ENCODE measurements at places on chromosomes 11 and 22. TPM values are rescaled to one million over a fixed set of nuclear protein-coding genes. Genes with fewer than 3 reads are reported as not detected.
A peak's percentile ranks its signal among the peaks of the same experiment; 100 is the strongest.

GRCh38 chr11:104003491-104003890 lies 32.9 kb upstream of the DDI1 start:
- no peak for DNase-seq

- no peak for DNase-seq
Observed at GRCh38 chr11:102829316-102830000, 14.0 kb downstream of the MMP3 start.

- no peak for DNase-seq
Observed at GRCh38 chr22:45564349-45565030, 61.8 kb downstream of the FBLN1 start.

DNA sequence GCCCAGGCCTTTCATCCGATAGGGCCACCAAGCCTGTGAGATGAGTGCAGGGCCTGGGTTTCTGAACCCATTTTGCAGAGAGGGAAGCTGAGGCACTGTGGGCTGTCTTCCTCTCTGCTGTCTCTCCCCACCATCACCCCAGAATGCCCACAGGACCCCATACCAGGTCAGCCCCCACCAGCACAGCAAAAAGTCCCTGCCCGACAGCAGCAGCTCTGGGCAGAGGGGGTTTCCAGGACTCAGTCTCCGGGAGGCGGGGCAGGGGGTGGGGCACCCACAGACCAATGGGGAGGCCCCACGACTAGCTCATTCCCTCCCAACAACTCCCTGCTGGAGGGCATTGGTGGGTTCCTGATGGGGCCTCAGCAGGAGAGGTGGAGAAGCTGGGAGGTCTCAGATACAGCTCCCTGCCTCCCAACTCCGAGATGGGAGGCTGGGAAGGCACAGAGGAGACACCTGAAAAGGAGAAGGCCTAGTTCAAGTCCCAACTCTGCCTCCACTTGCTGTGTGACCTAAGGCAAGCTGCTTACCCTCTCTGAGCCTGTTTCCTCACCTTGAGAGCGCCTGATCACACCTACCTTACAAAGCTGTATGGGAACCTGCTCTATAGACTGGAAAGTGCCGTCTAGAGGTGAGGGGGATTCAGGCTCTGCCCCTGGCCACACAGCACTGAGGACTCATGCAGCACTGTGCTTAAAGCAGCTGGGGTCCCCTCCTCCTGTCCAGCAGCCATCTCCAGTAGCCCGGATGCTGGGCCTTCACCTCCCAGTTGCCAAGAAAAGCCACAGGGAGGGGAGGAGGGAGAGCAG lies 3.5 kb downstream of the CBX7 start:
- peak; percentile 83 for DNase-seq

DNA sequence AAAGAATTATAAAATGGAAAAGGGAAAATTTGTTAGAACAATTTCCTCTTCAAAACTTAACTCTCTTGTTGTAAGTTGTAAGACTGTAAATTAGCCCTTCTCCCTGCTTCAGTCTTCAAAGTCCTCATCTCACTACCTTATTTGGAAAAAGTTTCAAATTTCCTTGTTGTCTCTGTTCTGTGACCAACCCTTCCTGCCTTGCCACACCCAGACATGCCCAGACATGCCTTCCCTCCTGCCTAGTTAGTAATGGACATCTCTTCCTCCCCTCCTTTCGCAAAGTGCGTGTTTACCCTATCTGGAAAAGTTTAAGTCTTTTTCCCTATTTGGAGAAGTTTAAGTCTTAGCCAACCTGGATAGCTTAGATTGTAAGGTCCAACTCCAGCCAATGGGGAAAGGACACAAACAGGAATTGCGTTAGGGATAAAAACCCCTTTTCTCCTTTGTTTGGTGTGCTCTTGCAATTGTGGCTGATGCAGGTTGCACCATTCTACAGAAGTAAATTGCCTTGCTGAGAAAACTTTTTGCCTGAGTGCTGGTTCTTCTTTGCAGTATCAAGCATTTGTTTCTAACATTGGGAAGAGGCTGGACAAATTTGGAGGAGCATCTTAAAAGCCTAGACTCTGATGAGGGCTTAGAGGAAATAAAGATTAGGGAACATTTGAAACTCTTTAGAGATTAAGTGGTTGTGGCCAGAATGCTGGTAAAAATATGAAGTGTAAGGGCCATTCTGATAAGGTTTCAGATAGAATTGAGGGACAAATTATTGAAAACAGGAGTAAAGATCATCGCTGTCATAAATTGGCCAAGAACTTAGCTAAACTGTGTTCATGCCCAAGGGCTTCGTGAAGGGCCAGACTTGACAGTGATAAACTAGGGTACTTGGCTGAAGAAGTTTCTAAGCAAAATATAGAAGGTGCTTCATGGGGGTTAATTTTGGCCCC lies 15.4 kb downstream of the OR52K2 start:
- DNase-seq, result no peak

- DNase-seq, result no peak
Observed at GRCh38 chr11:44029977-44030911, 17.5 kb upstream of the ACCSL start.

DNA sequence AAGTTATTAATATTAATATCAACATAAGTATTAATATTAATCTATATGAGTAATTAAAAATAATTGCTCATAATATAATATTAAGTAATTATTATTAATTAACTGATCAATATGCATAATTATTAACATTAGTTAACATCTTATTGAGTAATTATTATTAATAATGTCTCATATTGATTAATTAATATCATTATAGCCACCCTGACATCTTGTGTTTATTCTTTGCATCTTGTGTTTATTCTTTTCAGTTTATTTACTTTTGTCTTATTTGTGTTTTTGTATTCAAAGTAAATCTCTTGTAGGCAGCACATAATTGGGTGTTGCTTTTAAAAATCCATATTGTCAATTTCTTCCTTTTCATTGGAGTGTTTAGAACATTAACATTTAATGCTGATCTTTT lies 56.6 kb downstream of the MYEOV start:
- no peak for DNase-seq

- DNase-seq, result no peak
Observed at GRCh38 chr22:49575703-49576081, 252.0 kb downstream of the BRD1 start.

- DNase-seq, result no peak
Observed at GRCh38 chr11:61042537-61042936, 59.8 kb upstream of the CD5 start.

- DNase-seq, result peak; percentile 89
Observed at GRCh38 chr11:57349491-57350274, 11.5 kb downstream of the P2RX3 start.

GRCh38 chr11:65290448-65291165 lies 24.1 kb upstream of the CDC42EP2 start:
- no peak for DNase-seq

DNA sequence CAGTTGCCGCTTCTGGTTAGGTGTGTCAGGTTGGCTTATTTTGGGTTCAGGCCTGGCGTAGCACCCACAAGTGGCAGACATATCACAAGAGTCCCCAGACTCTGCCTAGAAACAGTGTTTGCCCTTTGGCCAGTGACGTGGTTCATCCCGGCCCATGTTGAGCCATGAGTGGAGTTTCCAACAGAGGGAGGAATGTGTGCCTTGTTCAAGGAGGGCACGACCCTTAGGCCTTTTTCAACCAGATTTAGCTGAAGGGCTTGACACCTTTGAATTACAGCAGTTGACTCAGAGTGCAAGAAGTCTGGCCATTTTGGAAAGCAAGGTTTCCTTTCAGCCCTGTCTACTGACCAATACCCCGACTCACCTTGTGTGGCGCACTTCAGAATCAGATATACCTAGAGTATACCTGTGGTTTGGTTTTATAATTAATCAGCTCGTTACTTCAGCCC lies 15.1 kb upstream of the AIFM3 start:
- no peak for DNase-seq

- no peak for DNase-seq
Observed at GRCh38 chr22:48842976-48843375, 984.7 kb downstream of the BRD1 start.

DNA sequence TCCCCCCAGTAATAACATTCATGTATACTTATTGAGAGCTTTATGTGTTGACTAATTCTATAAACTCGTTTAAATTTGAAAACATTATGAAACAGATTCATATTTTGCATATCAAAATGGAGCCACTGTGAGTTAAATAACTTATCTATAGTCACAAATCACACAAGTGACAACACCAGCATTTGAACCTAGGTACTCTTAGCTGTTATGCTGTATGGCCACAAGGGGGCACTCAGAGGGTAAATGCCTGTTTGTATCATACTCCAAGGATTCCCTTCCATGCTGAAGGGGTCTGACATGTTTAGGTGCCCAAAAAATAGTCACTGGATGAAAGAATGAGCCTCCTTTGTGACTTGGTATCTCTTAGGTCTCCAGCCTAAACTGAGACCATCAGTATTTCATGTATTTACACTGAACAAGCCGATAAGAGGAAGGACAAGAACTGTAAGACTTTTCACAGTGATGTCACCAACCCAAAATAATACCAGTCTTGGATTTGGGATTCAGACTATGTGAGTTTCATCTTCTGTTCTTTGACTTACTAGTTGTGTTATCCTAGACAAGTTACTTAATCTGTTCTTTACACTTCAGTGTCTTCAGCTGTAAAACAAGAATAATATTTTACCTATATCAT lies 12.2 kb upstream of the OR52D1 start:
- DNase-seq, result peak; percentile 79

DNA sequence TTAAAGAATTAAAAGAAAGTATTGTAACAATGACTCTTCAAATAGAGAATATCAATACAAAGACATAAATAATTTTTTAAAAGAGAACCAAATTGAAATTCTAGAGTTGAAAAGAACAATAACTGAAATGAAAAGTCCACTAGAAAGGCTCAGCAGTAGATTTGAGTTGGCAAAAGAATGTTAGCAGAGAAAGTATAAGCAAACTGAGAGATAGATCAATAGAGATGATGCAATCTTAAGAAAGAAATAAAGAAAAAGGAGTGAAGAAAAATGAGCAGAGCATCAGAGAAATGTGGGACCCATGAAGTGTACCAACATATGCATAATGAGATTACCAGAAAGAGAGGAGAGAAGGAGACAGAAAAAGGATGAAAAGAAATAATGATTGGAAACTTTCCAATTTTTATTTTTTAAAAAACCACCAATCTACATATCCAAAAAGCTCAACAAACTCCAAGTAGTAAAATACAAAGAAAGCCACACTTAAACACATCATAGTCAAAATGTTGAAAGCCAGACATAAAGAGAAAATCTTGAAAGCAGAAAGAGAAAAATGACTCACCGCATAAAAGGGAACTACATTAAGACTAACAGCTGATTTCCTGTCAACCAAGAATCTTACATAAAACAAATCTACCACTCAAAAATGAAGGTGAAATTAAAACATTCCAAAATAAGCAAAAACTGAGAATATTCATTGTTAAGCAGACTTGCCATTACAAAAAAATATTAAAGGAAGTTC lies 20.9 kb downstream of the NCF4 start:
- DNase-seq, result no peak

DNA sequence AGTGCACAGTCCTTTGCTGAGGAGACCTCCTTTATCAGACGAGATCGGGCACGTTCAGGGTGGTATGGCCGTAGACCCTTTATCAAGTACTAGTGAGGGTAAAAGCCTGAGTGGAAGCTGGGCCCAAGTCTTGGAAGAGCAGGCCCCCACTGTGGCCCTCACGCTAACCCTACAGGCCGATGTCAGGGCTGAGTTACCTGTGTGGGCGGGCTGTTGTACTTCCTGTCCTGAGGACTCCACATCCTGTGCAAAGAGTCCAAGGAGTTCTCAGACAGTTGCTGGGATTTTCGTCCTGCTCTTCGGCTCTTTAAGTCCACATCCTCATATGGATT lies 34.9 kb downstream of the RPL27A start:
- no peak for DNase-seq

GRCh38 chr11:2140411-2141400 lies 1.5 kb upstream of the IGF2 start:
- DNase-seq, result no peak

DNA sequence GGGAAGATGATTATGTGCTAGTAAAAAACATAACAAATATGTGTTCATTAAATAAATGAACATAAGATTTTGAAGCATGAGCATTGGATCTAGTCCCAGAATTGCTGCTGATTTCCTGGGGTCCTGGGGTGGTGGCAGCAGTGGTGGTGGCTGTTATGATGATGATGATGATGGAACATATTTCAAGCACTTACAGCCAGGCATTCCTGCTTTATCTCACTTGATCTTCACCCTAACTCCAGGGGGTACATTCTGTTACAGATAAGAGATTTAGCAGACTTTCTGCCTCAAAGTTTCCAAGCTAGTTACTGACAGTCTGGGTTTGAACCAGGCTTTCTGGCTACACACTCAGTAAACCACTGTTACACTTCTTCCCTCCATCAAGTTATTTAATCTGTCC lies 5.2 kb downstream of the TRAPPC4 start:
- no peak for DNase-seq

DNA sequence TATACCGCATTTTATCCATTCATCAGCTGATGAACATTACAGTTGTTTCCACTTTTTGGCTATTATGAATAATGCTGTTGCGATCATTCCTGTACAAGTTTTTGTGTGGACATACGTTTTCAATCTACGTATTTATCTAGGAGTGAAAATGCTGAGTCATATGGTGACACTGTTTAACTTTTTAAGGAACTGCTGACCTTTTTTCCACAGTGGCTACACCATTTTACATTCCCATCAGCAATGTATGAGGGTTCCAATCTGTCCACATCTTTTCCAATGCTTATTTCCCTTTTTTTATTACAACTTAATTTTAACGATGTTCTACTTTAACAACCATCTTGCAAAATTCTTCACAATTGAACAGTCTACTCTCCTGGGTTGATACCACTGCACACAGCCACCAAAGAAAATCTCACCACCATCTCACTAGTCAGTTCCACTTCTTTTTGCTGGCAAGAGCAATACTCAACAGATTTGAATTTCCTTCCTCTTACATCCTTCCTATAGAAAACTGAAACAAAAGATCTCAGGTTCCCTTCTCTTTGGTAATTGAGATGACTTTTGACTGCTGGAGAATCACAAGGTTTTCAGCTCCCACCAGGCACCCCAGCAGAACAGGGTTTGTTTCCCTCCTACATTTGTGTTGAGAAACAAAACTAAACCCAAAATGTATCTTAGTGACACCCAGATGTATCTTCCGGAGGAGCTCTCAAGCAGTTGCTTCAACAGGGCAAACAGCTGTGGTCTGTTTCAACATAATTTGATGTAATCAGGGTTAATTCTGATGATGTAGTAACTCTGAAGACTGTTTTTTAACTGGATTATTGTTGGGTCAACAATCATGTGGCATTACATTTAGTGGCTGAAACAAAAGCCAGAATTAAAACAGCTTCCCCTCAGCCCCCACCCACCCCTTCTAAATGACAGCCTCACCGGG lies 7.0 kb upstream of the GAB2 start:
- peak; percentile 69 for DNase-seq

The OR52A1 gene
- not detected for total RNA-seq

The ARFIP2 gene
- total RNA-seq, result 50.8 TPM

The MMP12 gene
- total RNA-seq, result not detected

The FBLN1 gene
- total RNA-seq, result not detected

The PRAME gene
- not detected for total RNA-seq

The CCDC87 gene
- total RNA-seq, result 0.21 TPM

The GRM5 gene
- not detected for total RNA-seq

The HTR3B gene
- total RNA-seq, result not detected

The PLEKHA7 gene
- total RNA-seq, result 20.7 TPM
